Stimulated activated CD4-positive, alpha-beta T cell treated with anti-CD3 and anti-CD28 coated beads, Interleukin-15, amount 100 ng/mL, for 48 hours (primary cell): ENCODE measurements at places on chromosomes 11 and 22.

DNA sequence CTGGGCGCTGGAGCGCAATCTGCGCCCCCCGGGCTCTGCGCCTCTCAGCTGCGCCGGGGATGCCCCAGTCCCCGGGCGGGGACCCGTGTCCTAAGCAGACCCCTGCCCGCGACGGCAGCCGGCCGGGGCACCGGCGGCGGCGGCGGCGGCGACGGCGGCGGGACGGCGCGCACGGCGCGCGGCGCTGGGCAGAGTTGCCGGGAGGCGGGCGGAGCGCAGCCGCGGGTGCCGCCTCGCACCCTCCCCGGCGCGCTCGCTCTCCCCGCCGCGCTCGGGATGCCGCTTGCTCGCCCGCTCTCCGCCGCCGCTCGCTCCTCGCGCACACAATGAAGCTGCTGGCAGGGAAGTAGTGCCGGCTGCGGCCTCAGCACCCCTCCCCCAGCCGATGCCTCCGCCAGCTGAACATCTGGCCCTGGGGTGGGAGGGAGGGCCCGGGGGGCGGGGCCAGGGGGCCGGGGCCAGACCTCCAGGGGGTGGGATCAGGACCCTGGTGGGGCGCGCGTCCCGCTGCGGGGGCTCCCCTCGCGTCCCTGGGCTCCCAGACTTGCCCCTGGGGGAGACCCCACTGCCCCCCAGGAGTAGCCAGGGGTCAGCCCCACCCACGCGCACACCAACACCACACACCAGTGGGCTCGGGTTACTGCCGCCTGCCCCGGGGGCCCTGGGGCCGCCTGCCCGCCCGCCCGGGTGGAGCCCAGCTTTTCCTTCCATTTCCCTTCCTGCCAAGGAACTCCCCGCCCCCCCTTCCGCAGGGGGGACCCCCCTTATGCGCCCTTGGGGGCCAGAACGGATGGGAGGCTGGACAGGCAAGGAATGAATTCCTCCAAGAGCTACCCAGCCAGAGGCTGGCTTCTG lies at the start of gene RCOR2:
Gene RCOR2 (minus strand): TSS at position 328 of the 855 bp plus-strand sequence. CDS start 708 bp downstream, outside the sequence.
- peak; percentile 61 for DNase-seq

DNA sequence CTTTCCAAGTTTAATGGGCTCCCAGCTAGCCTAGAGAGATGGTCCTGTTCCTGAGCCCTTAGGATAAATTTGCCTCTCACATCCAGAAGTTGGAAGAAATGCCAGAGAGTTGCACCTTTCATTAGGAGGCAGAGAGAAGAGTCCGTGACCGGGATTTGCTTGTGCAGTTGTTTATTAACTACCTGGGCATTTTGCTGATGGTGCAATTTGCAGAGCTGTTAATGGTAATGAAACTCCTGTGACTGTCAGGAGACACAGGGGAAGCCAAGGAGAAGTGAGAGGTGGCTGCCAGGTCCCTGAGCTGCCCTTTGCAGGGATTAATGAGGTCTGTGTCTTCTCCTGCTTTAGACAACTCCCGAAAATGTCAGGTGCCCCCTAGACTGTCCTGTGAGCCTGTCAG lies 69.1 kb upstream of the B3GAT1 start:
- no peak for DNase-seq

- no peak for DNase-seq
These were observed 17.0 kb downstream of the DRD2 start for GRCh38 chr11:113458189-113458588.

DNA sequence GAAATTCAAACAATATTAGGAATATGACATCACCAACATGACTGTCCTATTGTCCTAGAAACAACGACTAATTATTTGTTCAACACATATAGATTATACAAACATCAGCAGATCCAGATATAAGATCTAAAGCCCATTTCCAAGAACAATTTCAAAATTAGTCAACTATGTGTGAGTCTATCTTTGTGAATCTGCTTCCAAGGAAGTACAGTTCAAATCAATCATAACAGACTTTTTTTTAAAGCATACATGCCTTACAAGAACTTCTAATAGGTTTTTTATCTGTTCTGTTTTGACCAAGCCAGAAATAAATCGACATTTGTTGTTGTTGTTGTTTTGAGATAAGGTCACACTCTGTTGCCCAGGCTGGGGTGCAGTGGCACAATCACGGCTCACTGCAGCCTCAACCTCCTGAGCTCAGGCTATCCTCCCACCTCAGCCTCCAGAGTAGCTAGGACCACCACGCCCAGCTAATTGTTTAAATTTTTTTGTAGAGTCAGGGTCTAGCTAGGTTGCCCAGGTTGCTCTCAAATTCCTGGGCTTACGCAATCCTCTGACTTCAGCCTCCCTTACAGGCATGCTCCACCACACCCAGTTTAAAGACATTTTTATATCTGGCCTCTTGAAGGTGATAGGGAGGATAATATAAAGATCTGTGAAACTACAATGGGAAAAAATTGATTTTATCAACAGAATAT lies 54.8 kb downstream of the DENND5A start:
- no peak for DNase-seq

DNA sequence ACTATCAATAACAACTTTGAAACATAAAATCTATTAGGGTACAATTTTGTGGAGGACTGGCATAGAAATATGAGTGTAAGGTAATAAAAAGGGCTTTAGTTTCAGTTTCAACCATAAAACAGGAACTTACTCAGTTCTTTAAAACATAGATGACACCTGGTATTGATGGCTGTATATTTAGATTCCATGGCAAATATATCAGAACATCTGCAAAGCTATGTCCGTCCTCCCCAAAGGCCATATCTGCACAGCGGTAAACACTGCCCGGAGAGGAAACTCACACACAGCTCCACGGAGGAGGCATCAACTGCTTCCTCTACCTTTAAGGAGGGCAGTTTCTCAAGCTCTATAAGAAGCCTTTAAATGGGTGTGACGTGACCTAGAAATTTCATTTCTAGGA lies 993.3 kb downstream of the BRD1 start:
- no peak for DNase-seq
